Urinary bladder (tissue), 4 donors: ENCODE measurements at places on chromosomes 3 and 15.

GRCh38 chr3:179695672-179696313 is 43.0 kb downstream of the USP13 start:
- DNase-seq, result no peak

- no peak for DNase-seq
These were observed 4.0 kb downstream of the ATP10A start for GRCh38 chr15:25858952-25859760.

GRCh38 chr15:91541286-91541685 is 312.2 kb upstream of the SLCO3A1 start:
- DNase-seq, result no peak

GRCh38 chr15:63759752-63760151 is 74.0 kb downstream of the HERC1 start:
- no peak for DNase-seq

GRCh38 chr3:152213203-152213602 is 55.5 kb upstream of the MBNL1 start:
- DNase-seq, result no peak

- no peak for DNase-seq
These were observed 163.2 kb downstream of the NSUN3 start for GRCh38 chr3:94226078-94226477.

DNA sequence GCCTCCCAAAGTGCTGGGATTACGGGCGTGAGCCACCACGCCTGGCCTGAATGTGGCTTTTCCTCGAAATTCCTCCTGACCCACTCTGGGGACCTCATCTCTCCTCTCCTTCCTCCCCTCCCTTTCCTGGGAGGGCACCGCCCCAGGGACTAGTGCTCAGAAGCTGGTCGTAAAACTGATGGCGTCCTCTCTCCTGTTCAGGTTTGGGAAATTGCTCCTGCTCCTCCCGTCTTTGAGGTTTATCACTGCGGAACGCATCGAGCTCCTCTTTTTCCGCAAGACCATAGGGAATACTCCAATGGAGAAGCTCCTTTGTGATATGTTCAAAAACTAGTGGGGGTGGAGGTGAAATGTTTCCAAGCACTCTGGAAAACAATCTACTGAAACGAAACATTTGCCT is 7.0 kb downstream of the NR2E3 start:
- DNase-seq, result no peak

GRCh38 chr15:58590926-58591325 is 158.6 kb downstream of the ADAM10 start:
- DNase-seq, result no peak

- no peak for DNase-seq
These were observed 19.9 kb downstream of the C2CD4B start for GRCh38 chr15:62145015-62145735.

GRCh38 chr15:81270188-81270587 is 53.8 kb downstream of the STARD5 start:
- no peak for DNase-seq

- DNase-seq, result no peak
These were observed 392.8 kb upstream of the LRRC3B start for GRCh38 chr3:26229801-26230200.

DNA sequence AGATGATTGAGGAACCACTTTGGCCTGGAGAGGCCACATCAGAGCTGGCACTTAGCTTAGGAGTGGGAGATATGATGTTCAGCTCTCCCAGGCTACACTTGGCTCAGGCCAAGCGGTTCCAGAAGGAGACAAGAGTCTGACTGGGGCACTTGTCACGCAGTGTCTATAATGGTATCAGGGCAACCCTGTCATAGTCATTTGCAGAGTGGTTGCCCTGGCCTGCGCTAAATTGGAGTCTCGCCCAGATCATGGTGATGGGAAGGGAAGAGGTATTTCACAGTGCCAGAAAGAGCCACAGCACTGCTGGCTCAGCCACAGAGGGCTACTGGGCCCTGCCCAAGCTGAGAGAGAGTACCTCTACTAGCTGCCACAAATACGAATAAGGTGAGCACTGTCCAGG is 186.9 kb upstream of the CRBN start:
- DNase-seq, result no peak

DNA sequence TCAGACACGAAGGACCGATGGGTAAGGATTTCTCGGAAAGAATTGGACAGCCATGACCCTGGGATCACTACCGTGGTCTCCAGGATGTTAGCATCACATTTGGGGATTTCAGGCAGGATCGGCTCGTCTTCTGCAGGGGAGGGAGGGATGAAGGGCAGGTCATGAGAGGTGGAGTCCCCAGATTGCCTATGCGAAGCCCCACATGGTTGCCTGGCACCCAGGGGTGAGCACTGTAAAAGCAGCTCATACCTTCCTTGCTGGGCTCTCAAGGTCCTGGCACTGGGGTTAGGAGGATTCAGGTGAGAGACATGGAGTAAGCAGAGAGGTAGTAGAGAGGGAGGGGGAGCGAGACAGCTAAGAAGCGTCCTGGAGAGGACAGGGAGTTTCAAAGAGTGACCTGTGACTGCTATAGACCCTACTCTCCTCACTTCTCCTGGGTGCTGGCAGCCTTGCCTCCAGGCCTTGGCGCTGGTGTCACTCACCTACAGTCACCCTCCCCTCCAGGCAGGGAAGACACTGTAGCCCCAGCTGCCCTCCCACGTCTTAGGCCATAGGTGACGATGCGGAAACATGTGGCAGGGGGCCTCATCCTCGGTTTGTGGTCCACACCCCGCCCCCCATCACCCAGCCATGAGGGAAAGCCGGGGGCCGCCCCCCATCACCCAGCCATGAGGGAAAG is 15.0 kb upstream of the EHD4 start:
- DNase-seq, result no peak

DNA sequence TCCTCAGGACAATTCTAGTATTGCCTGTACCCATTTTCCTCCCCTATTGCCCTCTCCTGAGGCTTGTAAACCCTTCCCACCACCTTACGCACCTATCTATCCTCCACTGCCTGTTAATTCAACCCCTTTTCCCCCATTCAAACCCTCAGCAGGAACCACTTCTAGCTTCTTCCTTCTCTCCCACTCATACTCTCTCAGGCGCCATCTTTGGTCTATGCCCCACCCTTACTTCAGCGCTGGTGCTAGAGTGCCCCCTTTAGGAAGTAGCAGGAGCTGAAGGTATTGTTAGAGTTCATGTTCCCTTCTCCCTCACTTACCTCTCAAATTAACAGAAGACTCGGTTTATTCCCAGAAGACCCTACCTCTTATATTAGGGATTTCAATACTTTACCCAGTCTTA is 121.8 kb upstream of the NLGN1 start:
- DNase-seq, result no peak

DNA sequence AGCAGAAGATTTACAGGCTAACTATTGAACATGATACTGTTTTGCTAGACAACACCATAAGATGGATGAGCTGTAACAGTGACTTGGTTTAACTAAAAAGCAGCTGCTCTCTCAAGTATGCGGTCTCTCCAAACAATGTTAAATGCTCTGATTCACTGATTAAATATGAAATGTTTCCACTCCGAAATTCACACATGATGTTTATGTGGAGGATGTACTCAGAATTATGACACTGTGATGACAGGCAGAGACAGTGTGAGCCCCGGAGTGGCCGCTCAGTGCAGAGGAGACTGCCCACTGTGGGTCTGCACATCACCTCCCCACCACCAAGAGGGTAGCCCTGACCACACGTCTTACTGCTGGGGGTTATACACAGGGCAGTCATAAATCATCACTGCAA is 83.9 kb upstream of the MEX3B start:
- DNase-seq, result no peak

DNA sequence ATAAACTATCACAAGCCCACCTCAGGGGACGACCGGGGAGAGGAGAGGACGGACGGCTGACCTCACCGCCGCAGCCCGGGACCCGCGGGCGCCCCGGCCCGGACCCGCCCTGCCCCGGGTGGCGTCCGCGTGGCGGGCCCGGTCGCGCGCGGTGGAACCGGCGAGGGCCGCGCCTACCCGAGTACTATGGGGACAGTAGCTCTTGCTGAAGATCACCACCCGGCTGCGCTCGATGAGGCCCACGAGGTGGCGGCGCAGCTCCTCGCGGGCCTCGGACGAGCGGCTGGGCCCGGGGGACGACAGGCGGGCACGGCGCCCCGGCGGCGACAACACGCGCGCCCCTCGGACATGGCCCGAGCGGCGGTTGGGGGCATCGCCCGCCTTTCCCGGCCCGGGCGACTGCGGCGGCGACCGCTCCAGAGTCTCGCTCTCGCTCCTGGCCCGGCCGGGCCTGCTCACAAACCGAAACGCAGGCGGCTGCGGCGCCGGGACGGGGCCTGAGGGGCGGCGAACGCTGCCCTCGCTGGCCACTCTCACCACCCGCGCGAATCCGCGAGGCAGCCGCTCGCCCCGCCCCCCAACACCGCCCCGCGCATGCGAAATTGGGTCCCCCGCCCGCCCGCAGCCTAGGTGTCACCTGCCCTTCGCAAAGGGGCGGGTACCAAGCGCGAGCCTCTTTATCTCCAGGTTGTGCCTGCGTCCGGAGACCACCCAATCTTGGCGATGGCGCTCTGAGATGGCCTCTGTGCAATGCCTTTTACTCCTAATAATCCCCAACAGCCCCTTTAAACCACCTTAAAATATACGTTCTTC is at the start of gene TXNRD3:
Gene TXNRD3 (minus strand): TSS at position 554 of the 813 bp plus-strand sequence.
- no peak for DNase-seq

- no peak for DNase-seq
These were observed 150.5 kb downstream of the CFAP20DC start for GRCh38 chr3:58899159-58899952.
